MCF 10A (cell line): ENCODE measurements at places on chromosomes 13 and 19. TPM values are rescaled to one million over a fixed set of nuclear protein-coding genes. Genes with fewer than 3 reads are reported as not detected.

GRCh38 chr19:38072776-38073750, 151.0 kb downstream of the DPF1 start:
- no peak for DNase-seq

- DNase-seq: no peak
These were observed 31.1 kb downstream of the CAB39L start for GRCh38 chr13:49412749-49413148.

- DNase-seq: no peak
These were observed 7.7 kb upstream of the RNF113B start for GRCh38 chr13:98184792-98185191.

GRCh38 chr19:15161028-15161984, 39.5 kb downstream of the NOTCH3 start:
- DNase-seq: peak; percentile 66

DNA sequence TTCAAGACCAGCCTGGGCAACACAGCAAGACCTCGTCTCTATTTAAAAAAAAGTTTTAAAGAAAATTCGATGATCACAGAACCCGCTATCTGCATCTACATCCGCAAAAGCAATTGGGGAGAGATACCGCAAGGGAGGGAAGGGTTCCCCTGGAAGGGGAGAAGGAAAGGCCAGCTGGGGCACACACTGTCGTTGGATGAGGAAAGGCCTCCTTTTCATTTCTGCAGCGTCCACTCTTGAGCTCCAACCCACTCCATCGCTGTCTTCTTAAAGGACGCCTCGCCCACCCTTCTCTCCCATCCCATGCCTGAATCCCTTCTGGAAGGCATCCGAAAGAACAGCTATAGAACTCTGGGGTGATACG, 3.2 kb upstream of the PRKCG start:
- no peak for DNase-seq

DNA sequence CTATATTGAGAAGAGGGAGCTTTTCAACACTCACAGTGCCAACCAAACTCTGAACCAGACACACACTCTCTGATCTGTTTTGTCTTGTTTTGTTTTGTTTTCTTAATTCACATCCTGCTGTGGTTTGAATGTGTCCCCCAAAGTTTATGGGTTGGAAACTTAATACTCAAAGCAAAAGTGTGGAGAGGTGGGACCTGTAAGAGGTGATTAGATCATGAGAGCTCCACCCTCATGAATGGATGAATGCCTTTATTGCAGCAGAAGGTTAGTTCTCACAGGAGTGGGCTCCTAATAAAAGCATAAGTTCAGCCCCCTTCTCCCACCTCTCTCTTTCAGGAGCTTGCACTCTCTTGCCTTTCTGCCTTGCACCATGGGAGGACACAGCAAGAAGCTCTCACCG, 957.1 kb downstream of the PCDH9 start:
- DNase-seq: no peak

- no peak for DNase-seq
These were observed 354.9 kb downstream of the KLF5 start for GRCh38 chr13:73413656-73414055.

GRCh38 chr13:27920677-27921420, 1.0 kb downstream of the PDX1 start:
- no peak for DNase-seq

DNA sequence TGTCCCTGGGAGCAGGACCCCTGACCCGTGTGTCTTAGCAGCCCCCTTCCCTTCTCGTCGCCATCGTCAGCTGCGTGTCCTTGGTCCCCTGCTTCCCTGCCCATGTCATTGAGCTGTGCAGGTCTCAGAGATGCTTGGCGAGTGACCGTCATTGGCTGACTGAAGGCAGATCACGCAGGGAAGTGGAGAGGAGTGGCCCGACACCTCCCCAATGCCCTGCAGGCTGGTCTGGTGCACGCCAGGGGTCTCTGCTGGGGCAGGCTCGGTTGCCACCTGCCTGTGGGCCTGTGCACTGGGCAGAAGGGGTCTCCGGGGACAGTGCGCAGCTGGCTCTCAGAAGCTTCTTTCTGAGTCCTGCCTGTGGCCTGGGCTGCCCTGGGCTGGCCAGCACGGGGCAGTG, 6.2 kb downstream of the GNA11 start:
- DNase-seq: no peak

DNA sequence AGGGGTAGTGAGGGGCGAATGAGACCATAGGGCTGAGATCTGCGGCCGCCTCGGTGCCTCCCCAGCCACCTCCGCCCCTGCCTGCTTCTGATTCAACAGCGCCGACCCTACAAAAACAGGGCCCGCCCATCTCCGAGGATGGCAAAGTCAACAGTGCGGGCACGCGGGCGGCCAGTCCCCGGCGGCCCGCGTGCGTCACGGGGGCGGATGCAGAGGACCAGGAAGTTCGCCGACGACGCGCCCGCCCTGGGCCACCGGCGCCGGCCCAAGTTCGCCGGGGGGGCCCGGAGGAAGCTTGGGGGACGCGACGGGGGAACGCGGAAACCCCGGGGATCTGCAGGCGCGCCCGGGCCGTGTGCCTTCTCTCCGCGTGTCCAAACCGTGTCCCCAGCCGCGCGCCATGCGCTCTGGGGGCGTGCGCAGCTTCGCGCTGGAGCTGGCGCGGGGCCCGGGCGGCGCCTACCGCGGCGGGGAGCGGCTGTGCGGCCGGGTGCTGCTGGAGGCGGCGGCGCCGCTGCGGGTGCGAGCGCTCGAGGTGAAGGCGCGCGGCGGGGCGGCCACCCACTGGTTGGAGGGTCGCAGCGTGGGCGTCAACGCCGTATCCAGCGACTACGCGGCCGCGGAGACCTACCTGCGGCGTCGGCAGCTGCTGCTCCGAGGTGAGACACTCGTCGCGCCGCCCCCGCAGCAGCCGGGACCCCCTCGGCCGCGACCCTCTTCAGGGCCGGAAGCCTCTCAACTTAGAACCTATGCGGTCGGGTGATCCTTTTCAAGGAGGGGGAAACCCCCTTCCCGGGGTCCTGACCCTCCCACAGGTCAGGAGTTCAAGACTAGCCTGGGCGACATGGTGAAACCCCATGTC, 6.8 kb upstream of the ARRDC2 start:
- peak; percentile 88 for DNase-seq

GRCh38 chr19:33686262-33686661, 64.5 kb downstream of the CHST8 start:
- DNase-seq: no peak

DNA sequence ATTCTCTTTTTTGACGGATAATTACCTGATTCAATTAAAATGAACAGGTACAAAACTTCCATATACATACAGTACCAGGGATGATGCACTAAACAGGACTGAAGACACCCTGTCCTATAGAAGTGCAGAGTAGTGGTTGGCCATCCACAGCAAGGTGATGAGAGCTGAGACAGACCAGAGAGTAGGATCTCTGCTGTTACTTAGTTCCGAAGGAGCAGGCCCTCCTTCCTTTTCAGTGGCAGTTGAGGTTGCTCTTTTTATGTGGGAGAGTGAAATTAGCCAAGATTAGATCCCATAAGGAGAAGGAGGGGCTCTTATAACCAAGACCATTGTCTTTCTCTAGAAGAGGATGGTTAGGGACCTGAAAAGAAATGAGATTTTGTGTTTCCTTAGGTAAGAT, 4.0 kb downstream of the PDS5B start:
- DNase-seq: no peak

- peak; percentile 16 for DNase-seq
These were observed 18.1 kb downstream of the GADD45B start for GRCh38 chr19:2494084-2494446.

DNA sequence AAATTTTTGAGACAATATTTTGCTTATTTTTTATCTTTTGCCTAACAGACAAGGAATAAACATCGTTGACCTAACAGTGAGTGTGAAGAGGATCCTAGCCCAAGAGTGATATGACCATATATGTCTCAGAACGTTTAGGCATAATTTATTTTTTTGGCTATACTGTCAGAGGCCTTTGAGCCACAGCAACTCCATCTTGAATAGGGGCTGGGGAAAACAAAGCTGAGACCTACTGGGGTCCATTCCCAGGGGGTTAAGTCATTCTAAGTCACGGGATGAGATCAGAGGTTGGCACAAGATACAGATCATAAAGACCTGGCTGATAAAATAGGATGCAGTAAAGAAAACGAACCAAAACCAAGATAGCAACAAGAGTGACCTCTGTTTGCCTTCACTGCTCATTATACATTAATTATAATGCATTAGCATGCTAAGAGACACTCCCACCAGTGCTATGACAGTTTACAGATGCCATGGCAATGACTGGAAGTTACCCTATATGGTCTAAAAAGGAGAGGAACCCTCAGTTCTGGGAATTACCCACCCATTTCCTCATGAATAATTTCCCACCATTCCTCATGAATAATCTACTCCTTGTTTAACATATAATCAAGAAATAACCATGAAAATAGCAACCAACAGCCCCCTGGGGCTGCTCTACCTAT, 510.9 kb upstream of the PCDH9 start:
- DNase-seq: no peak

DNA sequence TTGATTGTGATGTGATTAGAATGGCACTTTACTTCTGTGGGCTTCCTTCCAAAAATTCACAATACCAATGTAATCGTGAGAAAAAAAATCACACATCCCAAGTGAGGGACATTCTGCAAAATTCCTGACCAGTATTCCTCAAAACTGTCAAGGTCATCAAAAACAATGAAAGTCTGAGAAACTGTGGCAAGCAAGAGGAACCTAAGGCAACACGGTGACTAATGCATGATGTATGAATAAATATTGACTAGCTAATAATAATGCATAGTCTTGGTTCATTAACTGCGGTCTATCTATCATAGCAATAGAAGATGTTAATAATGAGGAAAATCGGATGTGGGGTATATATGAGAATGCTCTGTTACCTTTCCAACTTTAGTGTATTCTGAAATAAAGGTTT, 159.0 kb downstream of the RFC3 start:
- no peak for DNase-seq

- no peak for DNase-seq
These were observed 210.1 kb upstream of the SPRY2 start for GRCh38 chr13:80550971-80551441.

DNA sequence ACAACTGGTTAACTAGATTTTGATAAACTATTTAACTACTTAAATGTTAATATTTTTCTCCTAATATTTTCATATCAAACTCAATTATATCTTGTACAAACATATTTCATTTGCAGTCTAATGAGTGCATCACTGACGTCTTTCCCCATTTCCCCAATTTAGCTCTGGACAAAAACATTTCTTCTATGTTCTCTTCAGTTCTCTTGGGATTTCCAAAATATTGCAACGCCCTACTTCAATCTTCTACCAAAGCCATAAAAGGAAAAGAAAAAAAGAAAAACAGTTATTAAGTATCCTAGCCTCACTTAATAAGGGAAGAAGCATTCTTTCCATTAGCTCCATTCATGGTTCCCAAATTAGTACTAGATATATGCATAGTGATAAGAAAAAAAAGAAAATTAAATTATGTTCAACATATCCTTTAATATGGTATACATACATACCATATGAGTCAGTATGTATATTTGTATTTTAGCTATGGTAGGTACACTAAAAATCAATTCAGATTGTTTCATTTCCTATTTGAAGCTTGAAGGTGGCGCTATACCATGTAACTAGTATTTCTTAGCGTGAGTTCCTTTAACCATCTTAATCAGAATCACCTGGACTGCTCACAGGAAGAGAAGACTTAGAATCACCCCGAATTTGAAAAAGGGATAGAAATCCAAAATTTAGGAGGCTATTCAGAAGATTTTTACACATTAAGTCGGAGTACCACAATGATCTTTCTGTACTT, 9.9 kb downstream of the FBXL3 start:
- no peak for DNase-seq

DNA sequence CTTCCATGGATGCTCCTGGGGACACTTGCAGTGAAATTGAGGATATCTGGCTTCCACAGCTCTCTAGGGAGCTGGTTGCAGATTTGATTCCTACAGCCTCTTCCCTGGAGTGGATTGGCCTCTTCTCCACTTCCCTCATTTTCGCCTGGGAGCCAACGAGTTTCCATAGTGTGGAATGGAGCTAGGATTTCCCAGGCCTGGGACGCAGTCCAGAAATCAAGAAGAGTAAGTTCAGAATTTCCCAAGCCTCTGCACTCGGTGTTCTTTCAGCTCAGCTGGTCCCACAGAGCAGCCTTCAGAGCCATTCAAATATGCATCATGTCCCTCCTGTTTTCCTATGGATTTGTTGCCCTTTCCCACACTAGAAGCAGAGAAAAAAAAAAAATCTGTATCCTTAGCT, 68.2 kb downstream of the RAP2A start:
- no peak for DNase-seq

GRCh38 chr19:49599378-49600295, 8.7 kb downstream of the PRR12 start:
- DNase-seq: no peak

- DNase-seq: no peak
These were observed 309.3 kb upstream of the MAB21L1 start for GRCh38 chr13:35785576-35786303.

- DNase-seq: no peak
These were observed 616.3 kb downstream of the UQCRFS1 start for GRCh38 chr19:28596561-28597071.

DNA sequence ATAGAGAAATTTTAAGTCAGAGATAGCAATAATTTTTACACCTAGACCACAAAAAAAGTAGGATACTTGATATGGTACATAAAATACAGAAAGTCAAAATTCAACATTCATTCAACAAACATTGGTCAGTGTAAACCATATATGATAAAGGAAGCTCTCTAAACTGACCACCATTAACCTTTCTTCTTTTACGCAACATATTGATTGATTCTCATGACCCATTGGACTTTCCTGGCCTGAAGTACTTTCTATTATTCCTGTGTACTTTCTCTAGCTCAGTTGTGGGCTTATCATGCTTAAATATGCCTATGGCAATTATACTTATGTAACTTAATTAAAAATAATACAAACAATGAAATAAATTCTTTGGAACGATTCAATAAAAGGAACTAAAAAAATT, 10.7 kb downstream of the PIBF1 start:
- no peak for DNase-seq

GRCh38 chr19:15893477-15893876, 4.4 kb downstream of the CYP4F2 start:
- DNase-seq: no peak

GRCh38 chr19:51980116-51980736, 6.4 kb downstream of the ZNF350 start:
- peak; percentile 50 for DNase-seq

GRCh38 chr19:3319643-3320353, 46.6 kb upstream of the NFIC start:
- DNase-seq: no peak

GRCh38 chr19:41870401-41870873, 6.6 kb upstream of the CD79A start:
- peak; percentile 40 for DNase-seq

DNA sequence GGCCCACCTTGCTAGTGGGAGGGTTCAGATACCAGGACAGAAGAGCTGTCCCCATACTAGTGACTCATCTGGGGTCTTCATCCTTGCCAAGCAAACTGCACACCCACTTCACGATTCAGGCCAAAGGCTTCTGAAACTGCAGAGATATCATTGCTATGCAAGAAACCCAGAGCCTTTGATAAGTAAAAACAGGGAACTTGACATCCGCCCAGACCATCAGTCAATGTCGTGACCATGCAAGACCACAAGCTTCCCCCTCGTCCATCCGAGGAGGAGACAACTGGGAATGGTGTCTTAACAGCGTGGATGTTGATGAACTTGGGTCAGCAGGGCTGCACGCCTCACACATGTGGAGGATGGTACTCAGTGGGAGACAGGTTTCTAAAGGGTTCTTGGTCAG, 58.0 kb downstream of the ABCC4 start:
- no peak for DNase-seq

GRCh38 chr19:48469289-48469881, at the start of gene CYTH2:
CYTH2 (plus strand) TSS chr19:48469369; CDS start chr19:48469508, 139 bp downstream.
- DNase-seq: peak; percentile 78

SNAPC2 gene
- total RNA-seq: 24.1 and 27.1 TPM in 2 replicates

KLK6 gene
- total RNA-seq: not detected in 2 replicates

HIPK4 gene
- total RNA-seq: not detected in 2 replicates

NKG7 gene
- not detected in 2 replicates for total RNA-seq

SHC2 gene
- total RNA-seq: 0.77 and 2.8 TPM in 2 replicates

SIAH3 gene
- not detected in 2 replicates for total RNA-seq

ZNF266 gene
- 17.0 and 23.7 TPM in 2 replicates for total RNA-seq
